ENCODE measurements at places on chromosomes 11 and 22.

- no peak for DNase-seq
These were observed 32.2 kb downstream of the ARRB1 start for GRCh38 chr11:75319035-75319877.

DNA sequence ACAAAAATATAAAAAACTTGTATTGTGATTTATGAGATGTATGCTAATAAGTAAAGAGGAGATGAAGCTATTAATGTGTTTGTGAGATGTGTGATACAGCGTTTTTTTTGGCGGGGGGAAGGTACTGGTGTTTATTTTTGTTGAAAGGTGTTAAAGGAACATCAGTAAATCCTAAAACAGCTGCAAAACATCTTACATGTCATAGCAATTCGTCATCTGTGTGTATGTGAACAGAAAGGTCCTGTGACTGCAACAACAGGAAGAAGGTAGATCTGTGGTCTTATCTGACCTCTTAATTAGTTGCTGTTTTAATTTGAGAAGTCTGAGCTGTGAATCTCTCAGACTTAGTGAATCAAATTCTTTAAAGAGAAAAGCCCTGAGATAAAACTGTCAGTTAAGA, 1041.1 kb downstream of the JRKL start:
- DNase-seq: no peak

- DNase-seq: no peak
These were observed 41.3 kb downstream of the MUC6 start for GRCh38 chr11:995044-995751.

DNA sequence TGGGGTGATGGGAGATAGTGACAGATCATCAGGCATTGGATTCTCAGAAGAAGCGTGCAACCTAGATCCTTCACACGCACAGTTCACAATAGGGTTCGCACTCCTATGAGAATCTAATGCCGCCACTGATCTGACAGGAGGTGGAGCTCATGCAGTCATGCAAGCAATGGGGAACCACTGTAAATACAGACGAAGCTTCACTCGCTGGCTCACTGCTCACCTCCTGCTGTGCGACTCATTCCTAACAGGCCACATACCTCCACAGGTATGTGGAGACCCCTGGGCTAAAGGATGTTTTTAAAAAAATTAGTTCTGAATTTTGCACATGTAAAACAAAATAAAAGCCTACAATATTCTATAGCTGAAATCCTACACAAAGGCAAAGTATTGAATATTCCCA, 20.5 kb upstream of the TEAD1 start:
- no peak for DNase-seq

DNA sequence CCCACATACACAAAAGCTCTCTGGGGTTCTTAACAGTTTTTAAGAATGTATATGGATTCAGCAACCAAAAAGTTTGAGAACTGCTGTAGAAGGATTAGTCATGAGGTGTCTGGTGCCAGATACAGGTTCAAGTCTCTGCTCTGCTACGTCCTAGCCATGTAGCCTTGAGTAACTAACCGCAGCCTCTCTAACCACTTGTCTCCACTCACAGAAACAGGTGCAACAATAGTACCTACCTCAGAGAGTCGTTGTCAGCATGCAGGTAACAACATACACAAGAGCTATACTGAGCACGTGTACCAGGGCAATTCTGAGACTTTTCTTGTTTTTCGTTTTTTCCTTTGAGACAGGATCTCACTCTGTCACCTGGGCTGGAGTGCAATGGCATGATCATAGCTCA, 26.9 kb downstream of the CBX7 start:
- no peak for DNase-seq

DNA sequence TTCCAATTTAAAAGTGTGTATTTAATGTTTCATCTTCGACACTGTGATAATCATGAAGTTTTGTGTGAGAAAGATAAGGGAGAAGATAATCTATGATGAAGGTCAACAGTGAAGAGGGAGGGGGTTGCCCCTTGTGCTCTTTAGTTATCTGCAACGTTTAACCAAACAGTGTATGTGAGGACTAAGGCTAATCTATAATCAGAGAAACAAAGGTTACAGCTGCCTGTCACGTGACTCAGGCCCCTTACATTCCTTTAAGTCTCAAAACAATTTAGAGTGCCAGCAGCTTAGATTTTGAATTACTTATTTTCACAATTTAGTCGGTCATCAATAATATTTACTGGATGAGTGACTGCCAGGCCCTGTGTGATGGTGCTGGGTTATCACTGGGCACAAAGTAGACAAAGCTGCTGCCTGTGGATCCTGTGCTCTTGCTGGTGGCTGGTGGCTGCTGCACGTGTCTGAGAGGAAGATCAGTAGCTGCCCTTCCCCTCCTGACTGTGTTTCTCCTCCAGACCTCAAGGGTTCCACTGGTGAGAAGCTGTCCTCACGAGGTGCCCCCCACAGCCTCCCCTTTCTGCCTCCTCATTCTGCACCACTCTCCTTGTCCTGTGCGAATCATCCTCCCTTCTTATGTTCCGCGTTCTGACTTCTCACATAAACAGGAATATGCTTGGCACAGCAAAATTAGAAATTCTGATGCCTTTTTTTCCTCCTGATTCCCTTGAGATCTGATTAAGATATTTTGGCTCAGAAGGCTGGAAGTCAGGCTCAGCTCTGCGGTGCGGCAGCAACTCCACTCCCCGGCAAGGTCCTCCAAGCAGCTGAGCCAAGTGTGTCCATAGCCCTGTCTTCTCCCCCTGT, 331.1 kb upstream of the B3GAT1 start:
- DNase-seq: no peak

DNA sequence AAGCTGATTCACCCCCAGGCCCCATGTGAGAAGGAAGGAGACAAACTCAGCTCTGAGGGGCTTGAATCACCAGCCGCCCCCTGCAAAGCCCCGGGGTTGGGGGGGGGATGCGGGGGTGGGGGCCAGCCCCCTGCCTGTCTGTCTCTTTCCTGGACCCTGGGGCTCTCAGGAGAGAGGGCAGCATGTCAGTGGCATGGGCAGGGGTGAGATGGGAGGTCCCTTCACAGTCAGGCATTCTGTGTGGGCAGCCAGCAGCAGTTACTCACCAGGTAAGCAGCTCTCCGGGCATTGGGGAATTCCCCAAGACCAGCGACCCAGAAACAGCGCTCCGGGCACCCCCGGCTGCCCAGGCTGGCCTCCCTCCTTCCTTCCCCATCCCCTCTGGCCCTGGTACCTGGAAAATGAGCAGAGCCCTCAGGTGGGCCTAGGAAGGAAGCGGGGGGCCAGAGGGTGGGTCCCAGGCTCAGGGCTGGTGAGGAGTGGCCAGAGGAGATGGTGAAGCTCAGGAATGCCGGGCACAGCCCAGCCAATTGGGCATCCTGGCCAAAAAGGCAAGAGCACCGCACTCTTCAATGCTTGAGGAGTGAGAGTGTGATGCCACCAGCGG, 4.2 kb upstream of the LIF start:
- DNase-seq: no peak

GRCh38 chr11:9573775-9574621, 528 bp downstream of the WEE1 start:
- no peak for DNase-seq

GRCh38 chr11:72642043-72642883, 32.0 kb downstream of the PDE2A start:
- DNase-seq: no peak

GRCh38 chr22:38177044-38177443, 4.6 kb downstream of the PLA2G6 start:
- no peak for DNase-seq

GRCh38 chr22:39856588-39856987, 37.0 kb downstream of the ENTHD1 start:
- DNase-seq: no peak

- DNase-seq: no peak
These were observed 6.7 kb downstream of the SCARF2 start for GRCh38 chr22:20430720-20431510.

GRCh38 chr22:23398701-23399366, 181.3 kb downstream of the IGLL1 start:
- no peak for DNase-seq

DNA sequence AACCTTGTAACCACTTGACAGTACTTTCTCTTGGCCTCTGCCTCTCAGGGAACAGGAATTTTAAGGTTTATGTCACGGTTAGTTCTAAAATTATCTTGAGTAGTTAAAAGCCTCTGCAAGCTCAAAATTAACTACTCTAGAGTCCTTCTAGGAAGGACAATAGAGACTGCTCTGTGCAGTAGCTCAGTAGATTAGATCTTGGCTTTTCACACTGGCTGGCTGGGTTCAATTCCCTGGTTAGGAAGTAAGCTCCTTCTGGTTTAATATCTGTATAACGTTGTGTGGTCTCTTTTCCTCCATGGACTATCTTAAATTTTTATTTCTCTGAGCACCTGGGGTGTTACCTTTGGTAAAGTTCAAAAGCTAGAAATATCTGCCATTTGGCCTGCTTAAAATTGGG, 109.2 kb downstream of the AASDHPPT start:
- DNase-seq: no peak

- no peak for DNase-seq
These were observed 400.4 kb downstream of the TBC1D22A start for GRCh38 chr22:47162865-47163264.

- no peak for DNase-seq
These were observed 47.2 kb downstream of the LRRC32 start for GRCh38 chr11:76623171-76623883.
